Activated CD4-positive, alpha-beta T cell treated with anti-CD3 and anti-CD28 coated beads, Interleukin-10, Interleukin-2, amounts not matched to agents 100 ng/mL and 50 ng/mL, durations not matched to agents 16 hours and 8 hours (primary cell): ENCODE measurements at places on chromosomes 4 and X.
A peak's percentile ranks its signal among the peaks of the same experiment; 100 is the strongest.

GRCh38 chr4:7818399-7818911, 121.2 kb downstream of the AFAP1 start:
- DNase-seq, result no peak

DNA sequence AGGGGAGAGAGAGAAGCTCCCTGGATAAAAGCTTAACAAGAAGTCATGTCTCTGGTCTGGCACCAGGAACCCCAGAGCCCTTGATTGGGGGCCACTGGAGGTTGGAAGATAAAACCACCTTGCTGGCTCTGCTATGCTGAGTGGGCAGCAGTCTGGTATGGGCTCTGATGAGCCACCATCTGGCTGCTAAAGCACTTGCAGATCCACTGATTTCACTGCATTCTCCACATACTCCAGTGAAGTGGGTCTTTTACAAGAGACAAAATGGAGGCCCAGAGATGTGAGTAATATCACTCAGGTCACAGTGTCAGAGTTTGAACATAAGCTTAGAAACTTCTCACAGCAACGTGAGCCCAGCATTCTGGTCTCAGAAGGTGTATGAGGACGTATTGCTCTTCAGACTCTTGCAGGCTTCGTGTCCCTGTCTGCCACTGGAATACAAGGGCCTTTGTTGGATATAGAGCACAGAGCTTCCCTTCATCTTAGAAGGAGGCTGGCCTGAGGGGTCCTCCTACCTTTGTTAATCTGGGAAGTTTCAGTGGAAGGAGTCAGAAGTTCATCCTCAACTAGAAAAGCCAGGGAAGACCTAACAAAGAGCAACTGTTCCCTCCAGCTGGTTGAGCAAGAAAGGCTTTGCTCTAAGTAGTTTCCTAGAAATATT, 11.8 kb downstream of the CLDN2 start:
- no peak for DNase-seq

GRCh38 chr4:139783741-139784484, 118.3 kb downstream of the MGST2 start:
- DNase-seq, result no peak

- DNase-seq, result no peak
These were observed 98.8 kb downstream of the ELOVL6 start for GRCh38 chr4:110099638-110100037.

- peak; percentile 35 for DNase-seq
These were observed 42.7 kb upstream of the RASSF6 start for GRCh38 chr4:73662709-73663546.

DNA sequence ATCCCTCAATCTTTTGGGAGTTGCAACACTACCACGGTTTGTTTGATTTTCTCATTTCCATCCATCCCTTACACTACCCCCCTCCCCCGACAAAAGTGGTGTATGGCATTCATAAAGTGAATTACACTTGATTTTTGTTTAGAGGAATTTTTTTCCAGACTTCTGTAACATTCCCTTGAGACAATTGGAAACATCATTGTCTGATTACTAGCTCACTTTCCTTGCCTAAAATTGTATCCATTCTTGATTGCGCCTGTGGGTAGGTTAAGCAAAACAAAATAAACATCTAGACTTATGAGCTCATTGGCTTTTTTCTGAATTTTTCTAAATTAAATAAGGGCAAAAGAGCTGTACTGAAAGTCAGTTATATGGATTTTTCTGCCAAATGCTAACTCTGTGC, 3.5 kb downstream of the GPC3 start:
- no peak for DNase-seq

DNA sequence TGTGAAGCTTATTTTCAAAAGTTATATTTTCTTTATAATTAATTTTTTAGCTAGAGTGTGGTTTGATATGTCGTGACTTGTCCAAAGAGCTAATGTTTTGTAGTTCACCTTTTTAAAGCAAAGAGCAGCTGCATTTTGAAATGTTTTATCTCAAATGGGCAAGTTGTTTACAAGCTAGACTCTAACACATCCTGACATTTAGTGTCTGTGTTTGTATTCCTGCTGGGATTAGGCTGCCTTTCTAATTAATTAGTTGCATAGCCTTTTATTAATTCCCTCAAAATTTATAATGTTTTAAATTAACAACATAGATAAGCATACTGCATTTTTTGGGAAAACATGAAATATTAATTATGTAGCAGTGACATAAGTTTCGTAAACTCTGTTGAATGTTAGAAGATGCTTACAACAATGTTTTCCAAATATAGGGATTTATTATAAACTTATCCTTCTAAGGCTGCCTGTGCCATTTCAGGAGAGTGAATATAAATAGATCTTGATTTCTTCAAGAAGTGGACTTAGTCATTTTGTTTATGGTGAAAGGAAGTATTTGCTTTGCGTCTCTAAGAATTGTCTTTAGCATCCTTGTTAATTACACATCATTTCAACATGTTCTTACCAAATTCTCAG, 37.7 kb upstream of the NUDT6 start:
- DNase-seq, result no peak

- DNase-seq, result peak; percentile 34
These were observed at the start of gene NUDT10 for GRCh38 chrX:51332188-51332942. Gene NUDT10, plus strand, starts transcription at chrX:51332822. Its CDS starts 144 bp downstream, at chrX:51332966.

GRCh38 chrX:87409113-87409841, 108.3 kb upstream of the KLHL4 start:
- DNase-seq, result no peak

GRCh38 chr4:80362578-80363181, 27.1 kb downstream of the CFAP299 start:
- DNase-seq, result peak; percentile 41

- DNase-seq, result no peak
These were observed 155.3 kb downstream of the FHIP1A start for GRCh38 chr4:151564321-151564720.

DNA sequence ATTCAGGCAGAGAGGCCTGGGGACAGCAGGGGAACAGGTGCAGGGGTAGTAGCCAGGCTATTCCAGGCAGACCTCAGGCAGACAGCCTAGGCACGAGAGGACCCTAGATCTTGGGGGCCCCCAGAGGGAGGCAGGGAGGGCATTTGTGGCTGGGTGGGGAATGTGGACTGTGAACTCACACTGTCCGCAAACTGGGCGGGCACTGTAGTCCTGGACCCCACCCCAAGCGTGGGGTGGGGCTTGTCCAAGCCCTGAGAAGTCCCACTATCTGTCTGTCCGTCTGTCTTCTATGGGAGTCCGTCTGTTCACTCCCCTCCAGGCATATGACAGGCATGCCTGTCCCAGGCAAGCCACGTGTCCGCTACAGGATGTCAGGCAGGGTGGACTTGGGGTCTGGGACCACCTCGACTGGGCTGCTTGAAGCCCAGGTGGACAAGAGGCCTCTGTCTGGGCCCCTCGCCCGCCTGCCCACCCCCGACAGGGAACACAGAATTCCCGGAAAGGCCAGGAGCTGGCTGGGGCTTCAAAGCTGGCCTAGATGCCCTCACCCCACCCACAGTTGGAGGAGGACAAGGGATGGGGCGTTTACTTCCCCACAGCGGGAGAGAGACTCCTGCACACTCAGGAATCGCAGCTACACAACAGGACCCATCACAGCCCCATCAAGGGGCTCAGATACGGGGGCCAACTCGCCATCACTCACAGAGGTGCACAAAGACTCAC, at the start of gene SLC38A5:
SLC38A5 (minus strand) TSS at position 151 of the 723 bp plus-strand sequence. CDS start 2,336 bp downstream, outside the sequence.
- DNase-seq, result no peak

DNA sequence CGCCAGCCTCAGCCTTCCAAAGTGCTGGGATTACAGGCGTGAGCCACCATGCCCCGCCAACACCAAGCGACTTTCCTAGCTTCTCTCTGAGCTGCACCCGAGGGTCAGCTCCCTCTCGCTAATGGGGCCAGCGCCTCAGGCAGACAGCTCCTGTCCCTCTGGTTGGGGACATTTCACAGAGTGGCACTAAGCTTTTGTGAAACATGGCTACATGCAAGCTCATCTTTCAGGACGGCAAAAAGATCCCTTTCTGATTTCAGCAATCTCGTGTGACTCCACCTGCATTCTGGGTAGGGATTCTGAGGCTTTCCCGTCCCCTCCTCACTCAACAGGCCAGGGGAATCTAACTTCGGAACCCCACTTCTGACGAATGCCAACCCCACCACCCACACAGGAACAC, 31.0 kb upstream of the C4orf50 start:
- no peak for DNase-seq

DNA sequence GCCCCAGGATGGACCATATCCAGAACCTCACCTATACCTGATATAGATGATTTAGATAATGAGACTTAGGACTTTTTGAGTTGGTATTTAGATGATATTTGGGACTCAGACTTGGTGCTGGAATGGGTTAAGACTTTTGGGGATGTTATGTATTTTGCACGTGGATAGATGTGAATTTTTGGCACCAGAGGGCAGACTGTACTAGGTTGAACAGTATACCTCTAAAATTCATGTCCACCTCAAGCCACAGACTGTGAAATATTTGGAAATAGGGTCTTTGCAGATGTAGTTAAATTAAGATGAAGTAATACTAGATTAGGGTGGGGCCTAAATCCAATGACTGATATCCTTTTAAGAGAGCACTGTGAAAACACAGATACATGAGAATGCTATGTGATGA, 15.6 kb downstream of the RBM41 start:
- DNase-seq, result no peak

DNA sequence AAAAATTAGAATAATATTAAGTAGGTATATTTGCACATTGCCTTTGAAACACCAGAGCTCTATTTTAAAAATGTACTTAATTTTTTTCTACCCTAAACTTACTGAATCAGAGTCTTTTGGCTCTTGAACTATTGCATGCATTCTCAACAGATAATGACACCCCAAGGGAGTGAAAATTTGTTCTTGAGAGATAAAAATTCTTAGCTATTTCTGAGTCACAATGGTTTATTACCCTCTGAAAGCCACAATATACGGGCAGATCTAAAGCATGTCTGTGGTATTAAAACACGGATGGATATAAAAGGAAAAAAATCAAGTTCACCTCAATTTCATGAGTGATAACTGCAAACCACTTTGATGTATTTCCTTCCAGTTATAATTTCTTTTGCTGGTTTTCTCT, 636.3 kb upstream of the FTHL17 start:
- DNase-seq, result no peak

DNA sequence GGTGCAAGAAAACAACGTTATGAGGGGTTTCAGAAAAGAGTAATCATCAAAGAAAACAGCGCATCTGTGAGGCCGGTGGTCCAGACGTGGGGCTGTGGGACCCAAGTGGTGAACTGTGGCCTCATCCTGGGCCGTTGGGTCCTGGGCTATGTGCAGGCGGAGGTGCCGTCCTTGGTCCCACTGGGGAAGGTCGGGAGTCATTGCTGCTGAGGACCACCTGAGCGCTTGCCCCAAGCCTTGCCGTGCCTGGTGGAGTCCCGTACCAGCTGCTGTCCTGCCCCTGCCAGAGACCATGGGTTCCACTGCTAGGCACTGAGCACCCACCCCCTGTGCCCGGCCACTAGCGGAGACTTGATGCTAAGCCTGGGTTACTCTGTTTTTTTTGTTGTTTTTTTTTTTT, 25.5 kb upstream of the UVSSA start:
- no peak for DNase-seq

- no peak for DNase-seq
These were observed 54.1 kb downstream of the ATRX start for GRCh38 chrX:77731821-77732419.

- DNase-seq, result no peak
These were observed 652.9 kb upstream of the IGFBP7 start for GRCh38 chr4:57763070-57763469.

DNA sequence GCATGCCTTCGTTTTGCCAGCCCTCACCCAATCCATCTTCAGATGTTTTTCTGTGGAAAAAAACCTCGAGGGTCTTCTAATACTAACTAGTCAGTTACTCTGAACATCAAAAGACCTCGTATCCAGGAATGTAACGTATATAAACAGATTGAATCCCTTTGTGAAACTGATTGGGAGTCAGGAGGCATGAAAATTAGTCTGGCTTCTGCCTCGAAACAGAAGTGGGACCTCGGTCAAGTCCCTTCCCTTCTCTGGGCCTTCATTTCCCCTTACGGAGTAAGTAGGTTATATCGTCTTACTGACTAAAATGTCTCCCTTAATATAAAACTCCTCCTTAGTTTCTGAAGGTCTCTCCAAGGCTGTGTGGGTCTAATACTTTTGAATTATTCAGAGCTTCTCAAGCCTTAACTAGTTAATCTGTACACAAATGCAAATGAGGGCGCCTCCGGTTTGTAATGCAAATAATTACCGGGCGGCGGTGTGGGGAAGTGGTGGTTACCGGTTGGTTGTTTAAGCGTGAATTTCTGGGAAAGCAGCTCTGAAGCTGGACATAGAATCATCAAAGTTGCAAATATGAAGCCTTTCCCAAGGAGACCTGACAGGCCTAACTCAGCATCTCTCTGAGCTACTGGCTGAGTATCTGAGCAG, 11.4 kb upstream of the NKRF start:
- no peak for DNase-seq

- DNase-seq, result peak; percentile 55
These were observed 58.2 kb downstream of the WDR17 start for GRCh38 chr4:176123710-176124407.

DNA sequence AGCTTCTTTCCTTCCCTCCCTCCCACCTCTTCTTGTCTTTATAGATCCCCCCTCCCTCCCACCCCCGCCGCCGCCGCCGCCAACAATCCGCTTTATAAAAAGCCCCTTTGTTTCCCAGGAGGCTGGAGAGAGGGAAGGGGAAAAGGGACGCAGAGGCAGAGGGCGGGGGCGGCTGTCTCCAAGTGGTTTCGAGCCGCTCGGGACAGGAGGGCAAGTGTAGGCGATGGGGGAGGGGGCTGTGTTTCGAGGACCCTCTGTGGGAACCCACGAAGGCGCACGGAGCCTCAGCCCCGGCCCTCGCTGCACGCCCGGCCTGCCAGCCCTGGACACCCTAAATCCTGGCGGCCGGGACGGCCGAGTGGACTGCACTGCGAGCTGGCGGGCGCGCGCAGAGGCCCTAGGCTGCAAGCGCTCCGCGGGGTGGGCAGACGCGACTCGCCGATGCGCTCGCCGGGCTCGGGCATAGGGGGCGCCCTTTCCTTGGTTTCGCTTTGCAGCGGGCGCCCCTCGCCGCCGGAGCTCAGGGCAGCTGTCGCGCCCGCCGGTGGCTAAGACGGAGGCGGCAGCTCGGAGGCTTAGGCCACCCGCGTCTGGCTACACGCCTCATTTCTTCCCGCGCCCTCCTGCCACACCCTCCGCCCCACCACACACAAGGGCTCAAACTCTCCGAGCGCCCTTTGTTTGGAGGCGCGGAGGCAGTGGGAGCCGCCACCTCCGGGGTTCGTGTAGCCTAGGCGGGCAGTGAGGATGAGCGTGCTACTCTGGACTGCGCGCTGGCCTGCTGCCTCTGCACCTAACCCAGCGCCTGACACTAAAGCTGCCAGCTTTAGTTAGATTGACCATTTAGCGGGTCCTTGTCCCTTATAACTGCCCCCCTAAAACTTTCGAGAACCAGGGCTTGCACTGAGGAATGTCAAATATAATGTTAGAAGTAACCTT, 2.2 kb downstream of the MAMLD1 start:
- DNase-seq, result peak; percentile 59

- no peak for DNase-seq
These were observed 115.5 kb upstream of the MYOZ2 start for GRCh38 chr4:119020158-119020557.
